ENCODE measurements at places on chromosomes 3 and 15.

DNA sequence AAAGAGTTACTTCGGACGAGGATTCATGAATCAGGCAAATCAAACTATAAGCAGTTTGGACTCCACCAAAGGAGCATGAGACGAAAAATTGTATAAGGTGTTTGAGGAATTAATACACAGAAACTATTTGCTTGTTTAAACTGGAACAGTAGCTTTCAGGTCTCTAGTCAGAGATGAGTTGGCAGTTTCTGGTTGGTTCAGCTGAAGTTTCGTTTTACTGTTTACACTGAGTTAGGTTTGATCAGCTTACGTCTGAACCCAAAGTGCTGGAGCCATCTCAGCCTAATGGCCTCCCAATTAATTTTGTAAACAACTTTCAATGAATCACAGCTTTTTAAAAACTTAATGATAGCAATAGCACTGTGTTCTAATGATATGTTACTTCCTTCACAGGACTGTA lies 703.7 kb downstream of the NLGN1 start:
- no peak for DNase-seq

- no peak for DNase-seq
Observed at GRCh38 chr3:31035681-31036080, 141.2 kb upstream of the GADL1 start.

GRCh38 chr15:26070095-26070532 lies 207.0 kb upstream of the ATP10A start:
- DNase-seq: no peak

- DNase-seq: no peak
Observed at GRCh38 chr3:11641683-11642430, 1.9 kb downstream of the VGLL4 start.

- DNase-seq: no peak
Observed at GRCh38 chr3:191296041-191296541, 33.1 kb upstream of the CCDC50 start.

- no peak for DNase-seq
Observed at GRCh38 chr3:30996467-30996866, 102.0 kb upstream of the GADL1 start.

DNA sequence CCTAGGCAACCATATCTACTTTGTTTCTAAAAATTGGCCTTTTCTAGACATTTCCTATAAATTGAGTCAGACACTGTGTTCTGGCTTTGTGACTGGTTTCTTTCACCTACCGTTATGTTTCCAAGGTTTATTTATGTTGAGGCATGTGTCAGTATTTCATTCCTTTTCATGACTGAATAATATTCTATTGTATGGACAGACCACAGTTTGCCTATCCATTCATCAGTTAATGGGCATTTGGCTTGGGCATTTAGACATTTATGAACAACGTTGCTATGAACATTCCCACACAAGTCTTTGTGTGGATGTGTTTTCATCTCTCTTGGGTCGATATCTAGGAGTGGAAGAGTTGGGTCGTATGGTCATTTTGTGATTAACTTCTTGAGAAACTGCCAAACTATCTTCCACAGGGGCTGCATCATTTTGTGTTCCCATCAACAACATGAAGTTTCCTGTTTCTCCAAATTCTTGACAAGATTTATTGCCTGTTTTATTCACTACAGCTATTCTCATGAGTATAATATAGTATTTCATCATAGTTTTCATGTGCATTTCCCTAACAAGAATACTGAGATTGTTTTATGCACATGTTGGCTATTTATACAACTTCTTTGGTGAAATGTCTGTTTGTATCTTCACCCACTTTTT lies 3.5 kb upstream of the EFCC1 start:
- DNase-seq: no peak

- no peak for DNase-seq
Observed at GRCh38 chr3:47152578-47152977, 11.3 kb downstream of the SETD2 start.

DNA sequence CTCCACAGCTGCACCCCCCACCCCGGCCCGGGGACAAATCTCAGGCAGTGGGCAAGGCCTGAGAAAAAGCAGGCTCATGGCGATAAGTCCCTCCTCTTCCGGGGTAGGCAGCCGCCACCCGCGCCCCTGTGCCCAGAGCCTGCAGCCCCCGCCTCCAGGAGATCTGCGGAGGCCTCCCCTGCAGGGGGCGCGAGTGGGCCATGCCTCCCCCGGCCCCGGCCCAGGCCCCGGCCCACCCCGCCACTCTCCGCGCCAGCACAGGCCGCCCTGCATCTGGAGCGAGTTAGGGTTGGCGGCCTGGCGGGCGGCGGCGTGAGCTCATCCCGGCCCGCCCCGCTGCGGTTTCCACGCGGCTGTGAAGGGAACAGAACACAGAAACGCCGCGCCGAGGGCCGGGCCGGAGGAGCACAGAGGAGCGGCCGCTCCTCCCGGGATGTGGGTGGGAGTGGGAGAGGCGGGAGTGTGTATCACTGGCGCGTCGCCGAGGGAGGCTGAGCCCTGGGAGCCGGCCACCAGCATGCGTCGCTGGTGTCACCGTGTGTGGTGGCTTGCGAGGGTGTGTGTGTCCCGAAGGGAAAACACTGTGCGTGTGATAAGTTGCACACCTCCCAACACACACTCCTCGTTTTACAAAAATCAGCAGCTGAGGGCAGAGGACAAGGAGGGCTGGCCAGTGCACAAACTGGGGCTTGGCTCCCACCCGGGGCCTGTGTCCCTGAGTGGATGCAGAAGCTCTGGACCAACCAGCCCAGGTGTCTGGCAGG lies 17.2 kb downstream of the MYL3 start:
- DNase-seq: no peak

DNA sequence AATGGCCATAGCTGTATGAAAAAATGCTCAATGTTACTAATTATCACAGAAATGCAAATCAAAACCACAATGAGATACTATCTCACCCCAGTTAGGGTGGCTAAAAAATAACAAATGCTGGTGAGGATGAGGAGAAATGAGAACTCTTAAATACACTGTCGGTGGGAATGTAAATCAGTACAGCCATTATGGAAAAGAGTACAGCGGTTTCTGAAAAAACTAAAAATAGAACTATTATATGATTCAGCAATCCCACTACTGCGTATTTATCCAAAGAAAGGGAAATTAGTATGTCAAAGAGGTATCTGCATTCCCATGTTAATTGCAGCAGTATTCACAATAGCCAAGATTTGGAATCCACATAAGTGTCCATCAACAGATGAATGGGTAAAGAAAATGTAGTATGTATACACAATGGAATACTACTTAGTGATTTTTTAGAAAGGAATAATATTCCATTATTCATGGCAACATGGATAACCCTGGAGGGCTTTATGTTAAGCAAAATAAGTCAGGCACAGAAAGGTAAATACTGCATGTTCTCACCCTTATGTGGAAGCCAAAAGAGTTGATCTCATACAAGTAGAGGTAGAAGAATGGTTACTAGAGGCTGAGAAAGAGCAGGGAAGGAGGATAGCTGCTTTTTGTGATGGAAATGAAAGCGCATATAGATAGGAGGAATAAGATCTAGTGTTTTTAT lies 35.0 kb downstream of the SERP1 start:
- no peak for DNase-seq

- DNase-seq: no peak
Observed at GRCh38 chr15:78969687-78970349, 25.0 kb upstream of the CTSH start.

GRCh38 chr3:150691414-150692040 lies 12.2 kb downstream of the ERICH6 start:
- no peak for DNase-seq

DNA sequence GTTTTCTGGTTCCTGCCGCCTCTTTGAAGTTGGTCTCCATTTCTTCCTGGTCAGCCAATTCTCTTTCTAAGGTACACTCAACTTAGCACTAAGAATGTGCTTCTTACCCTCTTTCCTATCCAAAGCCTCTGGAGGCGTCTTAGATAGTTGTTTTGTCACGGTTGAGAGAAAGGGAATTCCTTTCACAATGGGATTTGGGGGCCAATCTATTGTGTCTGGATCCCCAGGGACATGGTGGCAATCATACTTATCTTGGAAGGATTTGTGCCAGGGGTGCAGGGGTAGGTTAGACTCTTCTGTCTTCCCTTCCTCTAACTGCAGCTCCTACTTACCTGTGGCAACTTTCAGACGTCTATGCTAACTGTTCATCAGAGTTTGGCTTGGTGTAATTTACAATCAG lies 287.1 kb downstream of the SOX2 start:
- no peak for DNase-seq

DNA sequence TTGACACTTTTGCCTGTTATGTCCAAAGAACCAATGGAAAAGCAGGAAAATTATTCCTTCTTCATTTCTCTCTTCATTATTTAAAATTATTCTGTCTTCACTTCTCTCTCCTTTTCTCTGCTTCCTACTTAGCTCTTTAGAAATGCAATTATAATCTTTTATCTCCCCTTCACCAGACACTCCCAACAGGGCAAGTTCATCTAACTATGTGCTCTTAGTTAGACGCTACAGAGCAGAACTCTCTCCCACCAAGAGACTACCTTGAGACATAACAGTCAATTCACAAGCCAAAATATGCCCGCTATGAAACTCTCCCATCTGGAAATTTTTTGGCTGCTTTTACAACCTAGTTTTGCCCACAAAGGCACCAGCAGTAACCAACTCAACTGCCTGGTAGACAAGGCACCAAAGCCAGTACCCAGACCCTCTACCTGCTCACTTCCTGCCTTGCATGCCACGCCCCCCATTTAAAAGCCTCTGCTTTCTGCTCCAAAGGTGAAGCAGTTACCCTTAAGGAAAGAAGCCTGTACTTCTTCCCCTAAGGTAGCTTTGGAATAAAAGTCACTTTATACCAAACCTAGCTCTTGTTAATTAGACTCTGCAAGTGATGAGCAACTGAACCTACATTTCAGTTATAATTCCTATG lies 28.1 kb downstream of the CCRL2 start:
- DNase-seq: no peak

- no peak for DNase-seq
Observed at GRCh38 chr3:16498130-16498890, 15.2 kb downstream of the RFTN1 start.

DNA sequence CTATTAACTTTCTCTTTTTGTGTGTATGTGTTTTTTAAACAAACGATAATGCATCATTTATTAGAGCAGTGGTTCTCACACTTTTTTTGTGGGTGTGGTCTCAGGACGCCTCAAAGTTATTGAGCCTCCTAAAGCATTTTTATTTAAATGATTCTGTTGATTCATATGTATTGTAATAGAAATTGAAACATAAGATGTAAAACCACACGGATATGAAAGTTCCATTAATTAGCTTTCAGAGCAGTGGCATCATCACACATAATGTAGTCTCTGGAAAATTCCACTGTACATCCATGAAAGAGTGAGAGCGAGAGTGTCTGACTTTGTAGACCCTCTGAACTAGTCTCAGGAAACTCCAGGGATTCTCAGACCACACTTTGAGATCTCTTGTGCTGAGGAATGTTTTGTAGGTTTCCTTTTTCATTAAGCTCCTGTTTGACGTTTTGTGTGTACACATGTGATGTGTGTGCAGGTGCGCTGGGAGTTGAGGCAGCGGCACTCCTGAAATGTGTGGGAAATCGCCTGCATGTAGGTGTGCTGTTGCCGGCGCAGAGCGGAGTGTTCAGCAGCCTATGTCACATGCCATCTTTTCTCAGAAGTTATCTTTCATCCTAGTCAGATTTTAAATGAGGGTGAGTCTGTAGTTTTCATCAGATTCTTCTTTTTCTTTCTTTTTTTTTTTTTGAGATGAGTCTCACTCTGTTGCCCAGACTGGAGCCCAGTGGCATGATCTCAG lies 5.3 kb upstream of the TRAK1 start:
- DNase-seq: no peak

- DNase-seq: no peak
Observed at GRCh38 chr3:50652709-50653108, 22.0 kb upstream of the DOCK3 start.

- no peak for DNase-seq
Observed at GRCh38 chr3:35954413-35954812, 315.1 kb downstream of the ARPP21 start.

DNA sequence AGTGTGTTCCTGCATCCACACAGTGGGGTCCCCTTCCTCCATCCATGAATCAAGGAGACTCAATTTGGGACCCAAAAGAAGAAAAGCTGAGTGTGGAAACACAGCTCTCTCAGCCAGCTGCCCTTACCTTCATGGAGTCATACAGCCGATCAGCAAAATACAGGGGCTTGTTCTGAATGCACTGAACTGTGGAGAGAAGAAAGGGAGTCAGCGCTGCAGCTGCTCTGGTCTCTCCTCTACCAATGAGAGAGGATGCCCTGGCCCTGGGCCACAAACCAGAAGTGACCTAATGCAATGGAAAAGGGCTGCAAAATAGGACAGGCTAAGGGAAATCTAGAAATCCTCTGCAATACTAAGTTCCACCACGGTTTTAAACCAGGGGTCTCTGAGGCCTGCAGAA lies 46.7 kb downstream of the ANXA2 start:
- DNase-seq: no peak

- no peak for DNase-seq
Observed at GRCh38 chr3:66200147-66200546, 20.7 kb upstream of the SLC25A26 start.

GRCh38 chr3:115990669-115991068 lies 367.4 kb downstream of the GAP43 start:
- no peak for DNase-seq

- no peak for DNase-seq
Observed at GRCh38 chr3:146577662-146578061, 27.5 kb downstream of the PLSCR5 start.

GRCh38 chr15:86912661-86913060 lies 833.0 kb downstream of the AGBL1 start:
- no peak for DNase-seq

GRCh38 chr3:119826711-119827608 lies 45.1 kb downstream of the NR1I2 start:
- DNase-seq: no peak

- no peak for DNase-seq
Observed at GRCh38 chr3:54935869-54936268, 8.0 kb upstream of the LRTM1 start.

- DNase-seq: no peak
Observed at GRCh38 chr3:142839831-142840230, 49.1 kb downstream of the PCOLCE2 start.

- no peak for DNase-seq
Observed at GRCh38 chr15:62785881-62786828, 256.4 kb upstream of the TPM1 start.

GRCh38 chr15:41955807-41956525 lies 16.4 kb downstream of the EHD4 start:
- no peak for DNase-seq

GRCh38 chr3:197363553-197364409 lies 65.4 kb upstream of the DLG1 start:
- no peak for DNase-seq

GRCh38 chr15:30008156-30008555 lies 74.6 kb upstream of the GOLGA8J start:
- DNase-seq: no peak

- no peak for DNase-seq
Observed at GRCh38 chr15:42921342-42921731, 759 bp upstream of the TTBK2 start.

DNA sequence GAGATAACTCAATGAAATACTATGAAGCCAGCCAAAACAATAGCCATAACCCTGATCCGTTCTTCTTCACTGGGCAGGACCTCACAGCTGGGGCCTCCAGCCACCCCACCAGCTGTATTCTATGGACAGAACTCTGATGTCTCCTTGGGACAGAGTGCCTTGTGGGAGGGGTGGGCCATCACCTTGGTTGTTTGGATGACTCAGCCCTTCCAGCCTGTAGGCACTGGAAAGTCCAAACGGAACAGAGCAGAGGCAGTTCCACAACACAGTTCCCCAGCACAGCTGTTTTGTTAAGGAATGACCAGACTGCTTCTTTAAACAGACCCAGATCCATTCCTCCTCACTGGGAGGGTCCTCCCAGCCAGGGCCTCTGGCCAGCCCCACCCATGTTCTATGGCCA lies 31.9 kb upstream of the ZBED2 start:
- no peak for DNase-seq

GRCh38 chr3:55549177-55549576 lies 62.1 kb upstream of the WNT5A start:
- no peak for DNase-seq

Measured in D721Med (cell line).